Fibroblast of skin of right biceps (primary cell): ENCODE measurements at places on chromosomes 3 and 15.
A peak's percentile ranks its signal among the peaks of the same experiment; 100 is the strongest.

GRCh38 chr15:82196353-82196752, 66.2 kb downstream of the EFL1 start:
- DNase-seq, result no peak

DNA sequence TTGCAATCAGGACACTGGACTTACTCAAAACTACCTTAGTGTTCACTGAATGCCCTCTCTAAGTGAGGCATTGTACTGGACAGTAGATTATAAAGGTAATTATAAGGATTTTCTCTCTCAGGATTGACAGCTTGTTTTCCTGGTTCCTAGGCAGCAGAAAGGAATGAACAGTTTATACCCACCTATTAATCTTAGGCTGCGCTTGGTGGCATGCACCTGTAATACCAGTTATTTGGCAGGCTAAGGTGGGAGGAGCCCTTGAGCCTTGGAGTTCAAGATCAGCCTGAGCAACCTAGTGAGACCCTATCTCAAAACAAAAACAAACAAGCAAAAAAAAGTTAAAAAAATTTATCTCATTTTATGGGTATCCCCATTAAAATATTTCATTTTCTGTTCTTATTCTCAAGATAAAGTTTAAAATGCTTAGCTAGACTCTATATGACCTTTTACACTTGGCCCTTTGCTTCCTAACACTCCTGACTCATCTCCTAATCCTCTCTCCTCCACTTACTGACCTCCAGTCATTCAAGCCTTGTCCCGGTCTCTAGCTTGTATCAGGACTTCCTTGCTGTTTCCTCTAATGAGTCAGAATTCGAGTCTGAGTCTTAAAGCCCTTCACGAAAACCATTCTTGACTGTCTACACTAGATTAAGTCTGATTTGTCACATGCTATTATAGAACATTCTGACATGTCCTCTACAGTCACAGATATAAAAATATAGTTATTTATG, 348.6 kb downstream of the NLGN1 start:
- peak; percentile 73 for DNase-seq

DNA sequence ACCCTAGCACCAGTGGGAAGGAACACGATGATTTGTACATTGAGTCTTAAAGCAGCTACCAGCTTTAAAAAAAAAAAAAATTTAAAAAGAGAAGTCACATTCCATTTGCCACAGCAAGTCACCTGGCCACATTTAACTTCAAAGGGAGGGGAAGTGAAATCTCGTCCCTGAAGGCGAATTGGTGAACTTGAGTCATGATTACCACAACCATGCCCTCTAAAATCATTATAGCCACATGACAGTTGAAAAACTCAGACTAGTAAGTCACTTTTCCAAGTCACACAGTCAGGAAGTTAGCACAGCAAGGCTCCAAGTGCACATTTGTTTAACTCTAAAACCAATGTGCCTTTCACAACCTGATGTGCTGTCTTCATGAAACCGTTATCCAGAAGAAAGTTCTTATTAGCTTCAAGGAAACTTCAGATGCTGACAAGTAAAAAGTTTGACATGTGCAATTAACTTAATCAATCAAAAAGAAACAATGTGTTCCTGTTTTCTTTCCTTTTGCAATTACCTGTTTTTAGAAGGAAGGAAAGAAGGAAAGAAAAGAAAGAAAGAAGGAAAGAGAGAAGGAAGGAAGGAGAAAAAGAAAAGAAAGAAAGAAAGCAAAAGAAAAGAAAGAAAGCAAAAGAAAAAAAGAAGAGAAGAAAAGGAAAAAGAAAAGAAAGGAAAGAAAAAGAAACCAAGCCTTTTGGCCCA, 8.3 kb upstream of the THSD4 start:
- no peak for DNase-seq

GRCh38 chr3:103127737-103128136, 692.9 kb downstream of the ZPLD1 start:
- peak; percentile 20 for DNase-seq

DNA sequence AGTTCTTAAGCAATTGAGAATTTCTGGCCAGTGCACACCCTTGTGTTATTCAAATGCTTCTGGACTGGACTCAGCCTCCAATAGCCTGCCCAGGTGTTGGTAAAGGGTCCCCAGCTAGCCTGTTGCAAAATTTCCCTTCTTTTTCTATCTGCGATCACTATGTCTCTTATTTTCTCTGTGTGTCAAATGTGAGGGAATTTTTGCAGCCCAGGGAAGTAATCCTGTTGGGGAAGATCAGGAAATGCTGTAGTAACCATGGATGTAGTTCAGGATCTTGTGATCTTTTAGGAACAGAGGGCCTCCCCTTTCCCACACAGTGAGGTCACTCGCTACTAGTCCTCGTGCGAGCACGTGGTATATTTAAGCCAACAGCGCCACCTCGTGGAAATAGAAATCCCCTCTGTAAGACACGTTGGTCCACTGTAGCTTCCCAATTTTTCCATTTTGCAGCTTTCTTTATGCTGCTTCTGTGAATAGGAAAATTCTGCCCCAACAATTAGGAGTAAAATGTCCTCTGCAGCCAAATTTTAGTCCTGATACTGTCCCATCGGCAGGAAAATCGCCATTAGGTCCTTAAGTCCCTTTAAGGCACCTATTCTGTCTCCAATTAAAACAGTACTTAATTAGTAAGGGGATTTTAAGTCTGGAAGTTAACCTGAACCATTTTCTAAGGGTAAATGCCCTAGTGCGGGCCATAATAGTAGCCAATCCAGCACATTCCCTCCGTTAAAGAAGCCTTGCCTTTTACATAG, 4.0 kb upstream of the SMCO1 start:
- DNase-seq, result peak; percentile 55

GRCh38 chr15:96766366-96766765, 435.9 kb downstream of the NR2F2 start:
- no peak for DNase-seq

- DNase-seq, result no peak
Measured at GRCh38 chr15:28944696-28945300, 59.0 kb downstream of the APBA2 start.

GRCh38 chr15:74307827-74308811, 59.3 kb downstream of the CYP11A1 start:
- peak; percentile 69 for DNase-seq

GRCh38 chr15:63392361-63393009, 10.8 kb upstream of the CA12 start:
- no peak for DNase-seq

DNA sequence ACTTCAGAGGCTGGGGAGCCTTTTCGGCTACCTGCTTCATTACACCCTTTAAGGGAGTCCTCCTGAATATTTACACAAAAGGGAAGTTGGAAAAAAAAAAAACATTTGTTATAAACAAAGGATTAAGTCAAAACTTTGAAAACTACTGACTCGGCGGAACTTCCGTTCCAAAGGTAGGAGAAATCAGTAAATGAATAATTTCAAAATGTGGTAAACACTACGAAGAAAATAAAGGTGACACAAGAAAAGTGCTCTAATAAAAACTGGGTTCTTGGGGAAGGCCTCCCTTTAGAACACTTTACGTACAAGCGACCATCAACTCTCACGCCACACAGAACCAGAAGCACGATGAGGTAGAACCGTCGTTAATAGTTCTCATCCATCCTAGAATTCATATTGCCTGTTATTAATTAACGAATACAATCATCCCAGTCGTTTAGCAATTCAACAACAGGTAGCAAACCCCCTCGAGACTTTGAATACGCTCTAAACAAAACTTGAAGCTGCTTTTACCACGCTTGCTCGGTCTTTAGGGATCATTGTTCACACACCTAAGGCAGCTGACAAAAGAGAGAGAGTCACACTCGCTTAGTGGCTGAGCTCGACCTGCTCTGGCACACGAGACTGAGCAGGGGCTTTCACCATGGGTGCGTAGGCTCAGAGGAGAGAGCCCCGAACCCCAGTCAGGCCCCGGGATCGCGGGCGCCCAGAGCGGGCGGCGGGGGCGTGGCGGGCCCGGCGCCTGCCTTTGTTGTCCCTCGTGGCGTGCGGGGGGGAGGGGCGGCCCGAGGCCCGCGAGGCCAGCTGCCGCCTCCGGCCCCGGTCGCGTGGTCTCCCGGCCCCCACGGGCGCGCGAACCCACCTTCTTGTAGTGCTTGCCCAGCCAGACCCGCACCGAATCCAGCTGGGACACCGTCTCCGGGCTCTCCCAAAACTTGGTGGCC, 680 bp downstream of the SMARCC1 start:
- peak; percentile 47 for DNase-seq

GRCh38 chr3:122343654-122344053, 18.6 kb downstream of the CSTA start:
- DNase-seq, result peak; percentile 6

DNA sequence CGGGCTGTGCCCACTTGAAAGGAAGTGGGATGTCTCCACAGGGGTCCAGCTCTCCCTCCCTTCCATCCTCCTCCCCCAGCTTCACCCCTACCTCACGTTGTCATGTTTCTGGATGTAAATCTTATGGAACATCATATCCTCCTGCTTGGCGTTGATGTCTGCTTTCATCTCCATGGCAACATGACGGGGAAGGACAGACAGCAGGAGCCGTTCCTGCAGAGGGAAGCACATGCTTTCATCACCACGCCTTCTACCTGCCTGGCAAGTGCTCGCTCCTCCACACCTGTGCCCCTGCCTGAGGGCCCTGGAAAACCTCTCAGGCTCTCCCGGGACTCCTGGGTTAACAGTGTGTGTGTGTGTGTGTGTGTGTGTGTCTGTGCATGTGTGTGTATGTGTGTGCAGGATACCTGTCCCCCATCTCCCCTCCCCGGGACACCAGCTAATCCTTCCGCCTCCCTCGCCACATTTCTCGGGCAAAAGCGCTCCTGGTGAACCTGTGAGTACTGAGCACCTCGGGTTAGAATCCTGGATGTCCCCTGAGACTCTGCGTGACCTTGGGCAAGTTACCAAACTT, 101.1 kb downstream of the ADCY5 start:
- DNase-seq, result no peak

DNA sequence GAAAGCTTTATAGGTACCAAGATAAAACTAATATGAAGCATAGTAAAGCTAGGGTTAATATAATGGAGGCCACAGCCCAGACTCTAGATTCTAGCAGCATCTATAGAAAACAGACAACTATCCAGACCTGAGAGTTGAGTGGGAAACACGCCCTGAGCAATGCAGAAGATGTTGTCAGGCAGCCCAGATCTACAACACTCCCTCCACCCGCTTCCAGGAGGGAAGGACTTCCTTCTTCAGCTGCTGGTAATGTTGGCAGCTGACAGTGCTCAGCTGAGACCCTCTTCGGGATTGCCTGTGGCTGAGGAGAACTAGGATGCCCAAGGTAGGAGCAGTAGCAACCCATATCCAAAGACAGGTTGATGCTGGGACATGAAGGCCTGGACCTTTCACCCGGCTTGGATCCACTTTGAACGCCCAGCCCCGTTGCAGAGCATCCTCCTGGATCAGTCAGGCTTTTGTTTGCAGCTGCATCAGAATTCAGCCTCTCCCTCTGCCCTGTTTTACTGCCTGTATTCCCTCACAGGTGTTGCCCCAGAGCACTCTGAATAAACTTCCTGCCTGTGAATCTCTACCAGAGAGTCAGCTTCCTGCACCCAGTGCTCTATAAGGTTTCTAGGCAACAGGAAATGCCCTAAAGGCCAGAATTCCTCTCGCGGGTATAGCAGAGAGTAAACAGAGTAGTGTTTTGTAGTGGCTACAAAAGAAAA, 174.7 kb upstream of the IL12A start:
- DNase-seq, result no peak

DNA sequence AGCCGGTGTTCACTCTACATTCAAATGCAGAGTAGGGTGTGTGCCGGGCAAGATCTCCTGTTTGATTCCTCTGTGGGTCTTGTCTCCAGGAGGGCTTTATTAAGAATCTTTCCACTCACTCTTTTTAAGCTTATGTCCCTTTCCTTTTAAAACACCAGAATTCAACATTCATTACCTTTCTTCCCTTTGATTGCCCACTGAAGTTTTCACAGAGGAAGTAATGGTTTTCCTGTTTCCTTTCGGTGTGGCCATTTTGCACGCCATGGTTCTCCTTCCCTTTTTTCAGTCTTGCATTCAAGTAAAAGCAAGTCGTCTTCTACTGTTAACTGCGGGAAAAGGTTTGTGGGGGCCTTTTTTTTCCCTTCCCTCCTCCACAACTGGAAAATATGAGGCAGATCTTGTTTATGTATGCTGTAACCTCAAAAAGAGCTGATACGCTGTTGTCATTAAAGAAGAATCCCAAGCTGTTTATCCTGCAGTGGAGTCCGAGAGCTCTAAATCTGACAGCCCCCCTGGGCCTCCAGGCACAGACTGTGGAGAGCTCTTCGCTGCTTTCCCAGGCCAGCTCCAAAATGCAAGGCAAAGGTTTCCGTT, 40.5 kb downstream of the FILIP1L start:
- peak; percentile 93 for DNase-seq

- no peak for DNase-seq
Measured at GRCh38 chr3:189308608-189309007, 136.8 kb downstream of the TPRG1 start.

- no peak for DNase-seq
Measured at GRCh38 chr15:40567111-40567510, 2.0 kb upstream of the RPUSD2 start.

GRCh38 chr3:4376499-4376898, 73.3 kb downstream of the SETMAR start:
- no peak for DNase-seq

DNA sequence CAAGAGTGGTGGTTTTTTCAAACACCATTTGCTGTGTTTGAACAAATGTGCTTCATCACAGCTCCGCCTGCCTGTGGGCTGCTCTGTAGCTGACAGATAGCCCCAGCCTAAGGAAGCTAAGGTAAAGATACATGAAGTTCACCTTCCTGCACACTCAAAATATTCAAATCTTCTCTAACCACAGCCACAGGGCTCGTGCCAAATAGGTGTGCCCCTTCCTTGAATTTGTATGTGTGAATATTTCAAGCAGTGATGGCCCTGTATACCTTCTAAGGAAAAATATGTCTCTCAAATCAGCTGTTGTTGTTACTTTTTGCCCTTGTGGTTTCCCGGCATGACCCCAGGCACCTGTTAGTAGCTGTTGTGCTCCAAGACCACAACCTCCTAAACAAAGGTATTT, 92.8 kb downstream of the CCNL1 start:
- DNase-seq, result no peak

DNA sequence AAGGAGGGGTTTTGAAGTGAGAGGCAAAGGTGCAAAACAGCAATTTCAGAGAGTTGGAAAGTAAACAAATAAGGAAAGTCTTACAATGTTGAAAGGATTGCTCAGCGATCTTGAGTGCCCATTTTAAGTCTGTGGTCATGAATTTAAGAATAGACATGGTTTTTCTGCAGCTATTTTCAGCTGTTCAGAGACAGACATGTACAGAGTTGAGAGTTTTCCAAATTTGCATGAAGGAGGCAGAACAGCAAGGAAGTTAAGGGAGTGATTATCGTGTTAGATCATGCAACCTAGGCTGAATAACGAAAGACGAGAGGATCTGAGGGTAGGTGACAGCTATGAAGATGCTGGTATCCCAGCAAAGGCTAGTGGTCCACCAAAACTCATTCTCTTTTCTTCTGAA, 37.2 kb downstream of the DET1 start:
- no peak for DNase-seq

GRCh38 chr15:66757521-66757920, 55.5 kb downstream of the SMAD6 start:
- no peak for DNase-seq
